Right lobe of liver (tissue), 6 donors: ENCODE measurements at places on chromosomes 2 and 18. TPM values are rescaled to one million over a fixed set of nuclear protein-coding genes. Genes with fewer than 3 reads are reported as not detected.
A peak's percentile ranks its signal among the peaks of the same experiment; 100 is the strongest.

DNA sequence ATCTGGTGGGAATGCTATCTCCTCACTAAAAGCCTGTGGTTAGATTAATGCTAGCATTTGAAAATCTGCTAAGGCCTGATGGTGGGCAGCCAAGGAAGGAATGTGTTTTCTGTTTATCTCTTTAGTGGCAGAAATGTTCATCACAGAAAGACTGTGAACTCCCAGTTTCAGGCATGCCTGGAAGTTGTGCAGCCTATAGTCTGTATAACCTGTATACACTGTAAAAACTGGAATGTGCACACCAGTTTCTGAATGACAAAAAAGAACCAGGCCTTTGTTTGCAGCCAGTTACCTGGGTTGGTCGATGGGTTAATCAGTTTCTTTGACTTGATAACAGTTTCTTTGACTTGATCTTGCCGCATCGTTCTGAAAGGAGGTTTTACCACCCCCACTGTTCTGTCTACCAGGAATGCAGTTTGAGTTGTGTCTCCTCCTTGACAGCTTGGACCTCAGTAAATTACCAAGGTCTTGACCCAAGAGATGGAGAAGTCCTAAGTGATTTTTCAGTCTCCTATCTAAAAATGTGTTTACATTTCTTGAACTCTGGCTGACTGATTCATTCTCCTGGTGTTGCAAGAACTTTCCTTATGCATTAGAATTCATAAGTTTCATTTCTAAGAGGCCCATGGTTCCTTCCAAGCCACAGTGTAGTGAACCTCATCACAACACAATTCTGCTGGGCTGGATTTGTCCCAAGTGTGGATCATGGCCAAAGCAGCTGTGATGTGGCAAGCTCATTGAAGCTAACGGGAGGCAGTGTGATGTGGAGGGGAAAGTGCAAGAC, 62.2 kb downstream of the KIAA2012 start:
- H3K27me3 ChIP-seq = no peaks in the 10 kb centered on the region
- H3K4me3 ChIP-seq = no peak overlapping the region
- no peaks in the 10 kb centered on the region for H3K4me1 ChIP-seq
- no peaks in the 10 kb centered on the region for H3K36me3 ChIP-seq
- no peak overlapping the region for H3K27ac ChIP-seq

DNA sequence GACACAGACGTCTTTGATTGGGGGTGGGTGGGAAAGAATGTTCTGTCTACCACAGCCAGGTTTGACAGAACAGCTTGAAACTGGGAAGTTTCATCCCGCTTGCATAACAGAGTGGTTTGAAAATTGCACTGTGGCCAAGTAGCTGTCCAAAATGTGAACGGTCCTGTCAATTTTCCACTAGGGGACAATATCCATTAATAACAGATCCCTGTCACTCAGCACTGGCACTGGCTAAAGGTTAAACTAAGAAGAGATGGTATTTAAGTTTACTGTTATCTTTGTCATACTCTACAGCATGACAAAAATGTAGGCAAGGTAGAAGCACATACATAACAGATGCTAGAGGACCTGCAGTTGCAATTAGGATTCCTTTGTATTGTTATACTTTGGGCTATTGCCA, 55.6 kb upstream of the ACMSD start:
- peak overlapping the region; percentile 73 for H3K27ac ChIP-seq
- DNase-seq = no peak
- H3K27me3 ChIP-seq = no peaks in the 10 kb centered on the region
- H3K36me3 ChIP-seq = no peaks in the 10 kb centered on the region

DNA sequence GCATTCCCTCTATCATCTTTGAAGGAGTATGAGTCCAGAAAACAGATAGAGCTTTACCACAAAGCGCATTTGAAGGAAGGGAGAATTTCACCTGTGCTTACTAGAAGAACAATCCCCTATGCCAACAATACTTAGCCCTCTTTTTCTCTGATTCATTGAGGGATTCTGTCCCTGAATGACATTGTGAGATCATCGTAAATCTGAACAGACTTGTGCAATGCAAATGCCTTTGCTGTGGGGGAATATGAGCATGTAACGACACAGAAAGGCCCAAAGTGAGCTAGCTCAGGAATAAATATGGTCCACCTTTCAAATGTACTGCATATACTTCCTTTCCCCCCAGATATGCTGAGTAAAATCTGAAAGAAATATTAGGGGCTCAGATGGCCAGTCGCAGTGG, 67.6 kb downstream of the SCN1A start:
- H3K36me3 ChIP-seq = no peaks in the 10 kb centered on the region
- H3K27me3 ChIP-seq = no peaks in the 10 kb centered on the region

DNA sequence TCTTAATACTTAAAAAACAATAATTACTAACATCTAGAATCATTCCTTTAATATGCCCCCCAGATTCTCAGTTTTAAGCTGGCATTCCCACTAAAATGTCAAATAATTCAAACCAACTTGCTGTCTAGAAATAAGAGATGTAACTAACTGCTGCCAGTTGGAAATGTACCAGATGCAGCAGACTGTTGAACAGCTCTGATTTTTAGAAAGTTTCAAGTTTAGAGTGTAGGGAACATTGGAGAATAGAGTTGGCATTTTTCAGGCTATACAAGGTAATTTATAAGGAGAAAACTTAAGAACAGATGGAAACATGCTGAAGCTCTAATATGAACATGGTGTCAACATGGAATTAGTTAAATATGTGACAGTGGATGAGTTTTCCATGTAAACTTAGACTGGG, 101.4 kb downstream of the PTRHD1 start:
- no peak for DNase-seq
- no peaks in the 10 kb centered on the region for H3K27me3 ChIP-seq
- no peaks in the 10 kb centered on the region for H3K36me3 ChIP-seq
- no peak overlapping the region for H3K27ac ChIP-seq
- no peak overlapping the region for H3K4me3 ChIP-seq

GRCh38 chr2:199488772-199489400, 31.1 kb upstream of the SATB2 start:
- H3K4me1 ChIP-seq = no peaks in the 10 kb centered on the region
- no peak overlapping the region for H3K27ac ChIP-seq
- no peaks in the 10 kb centered on the region for H3K27me3 ChIP-seq
- H3K36me3 ChIP-seq = no peaks in the 10 kb centered on the region
- H3K4me3 ChIP-seq = no peak overlapping the region
- peak; percentile 47 for DNase-seq

DNA sequence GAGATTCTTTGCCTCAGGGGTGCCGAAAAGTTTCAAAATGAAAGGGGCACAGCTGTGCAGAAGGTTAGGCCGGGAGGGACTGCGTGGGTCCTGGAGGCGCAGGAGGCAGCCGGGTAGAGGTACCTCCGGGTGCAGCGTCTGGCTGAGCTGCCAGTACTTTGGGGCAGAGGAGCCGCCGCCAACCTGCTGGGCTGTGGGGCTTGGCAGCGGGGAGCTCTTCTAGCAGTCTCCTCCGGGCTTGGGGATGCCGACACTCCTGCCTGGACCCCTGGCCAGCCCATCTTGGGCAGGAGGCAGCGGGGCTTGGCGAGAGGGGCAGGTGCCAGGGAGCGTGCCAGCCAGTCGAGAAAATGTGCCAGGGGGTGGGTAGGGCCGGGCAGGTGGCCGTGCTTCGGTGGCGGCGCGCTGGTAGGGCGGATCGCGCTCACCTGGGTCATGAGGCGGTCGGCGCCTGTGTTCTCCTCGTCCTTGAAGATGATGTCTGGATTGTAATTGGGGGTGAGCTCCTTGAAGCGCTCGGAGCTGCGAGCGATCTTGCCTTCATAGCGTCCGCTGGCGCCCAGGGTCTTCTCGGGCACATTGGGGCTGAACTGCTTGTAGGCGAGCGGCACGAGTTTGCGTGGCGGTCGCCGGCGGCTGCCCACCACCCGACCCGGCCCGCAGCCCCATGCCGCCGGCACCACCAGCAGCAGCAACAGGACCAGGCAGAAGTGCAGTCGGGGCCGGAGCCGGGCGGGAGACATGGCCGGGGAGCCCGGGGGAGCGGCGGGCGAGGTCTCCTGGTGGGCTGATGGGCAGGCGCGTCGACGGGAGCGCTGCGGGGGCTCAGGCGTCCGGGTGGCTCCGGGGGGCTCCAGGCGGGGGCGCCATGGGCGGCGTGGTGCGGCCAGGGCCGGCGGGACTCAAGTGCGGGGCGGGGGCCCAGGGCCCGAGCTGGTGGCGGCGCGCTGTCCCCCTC, 717 bp downstream of the IHH start:
- H3K4me3 ChIP-seq = peak overlapping the region; percentile 46
- DNase-seq = peak; percentile 39
- H3K36me3 ChIP-seq = no peaks in the 10 kb centered on the region
- no peak overlapping the region for H3K27ac ChIP-seq
- H3K27me3 ChIP-seq = no peaks in the 10 kb centered on the region

DNA sequence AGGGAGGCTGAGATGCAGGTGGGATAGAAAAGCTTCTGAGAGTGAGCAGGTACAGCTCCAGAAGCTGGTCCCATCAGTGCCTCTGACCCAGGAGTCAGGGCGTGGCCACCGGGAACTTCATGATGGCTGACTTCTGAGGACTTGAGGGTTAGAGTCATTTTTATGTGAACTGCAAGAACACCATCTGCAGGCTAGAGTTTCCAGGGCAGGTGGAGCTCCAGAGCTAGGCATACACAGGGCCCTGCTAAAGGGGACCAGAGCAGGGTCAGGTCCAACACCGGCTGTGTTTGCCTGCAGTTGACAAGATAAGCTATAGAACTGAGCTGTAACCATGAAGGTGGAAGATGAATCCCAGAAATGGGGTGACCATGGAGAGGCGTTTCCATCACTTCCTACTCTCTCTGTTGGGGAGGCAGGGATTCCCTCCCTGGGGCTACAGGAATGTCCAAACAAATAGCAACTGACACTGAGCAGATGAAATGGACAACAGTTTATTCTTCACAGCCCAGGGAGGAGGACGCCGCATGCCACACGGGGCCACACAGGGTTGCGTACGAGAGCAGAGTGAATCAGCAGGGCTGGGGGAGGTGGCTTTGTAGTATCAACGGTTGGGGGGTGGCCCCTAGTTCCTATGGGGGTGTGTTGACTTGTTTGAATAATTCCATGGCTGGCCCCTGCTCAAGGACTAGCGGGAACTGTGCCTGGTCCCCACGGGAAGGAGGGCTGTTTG, 77.6 kb upstream of the ZNF516 start:
- no peaks in the 10 kb centered on the region for H3K36me3 ChIP-seq
- H3K4me3 ChIP-seq = no peak overlapping the region
- H3K27ac ChIP-seq = no peak overlapping the region
- no peaks in the 10 kb centered on the region for H3K27me3 ChIP-seq
- H3K4me1 ChIP-seq = no peaks in the 10 kb centered on the region

DNA sequence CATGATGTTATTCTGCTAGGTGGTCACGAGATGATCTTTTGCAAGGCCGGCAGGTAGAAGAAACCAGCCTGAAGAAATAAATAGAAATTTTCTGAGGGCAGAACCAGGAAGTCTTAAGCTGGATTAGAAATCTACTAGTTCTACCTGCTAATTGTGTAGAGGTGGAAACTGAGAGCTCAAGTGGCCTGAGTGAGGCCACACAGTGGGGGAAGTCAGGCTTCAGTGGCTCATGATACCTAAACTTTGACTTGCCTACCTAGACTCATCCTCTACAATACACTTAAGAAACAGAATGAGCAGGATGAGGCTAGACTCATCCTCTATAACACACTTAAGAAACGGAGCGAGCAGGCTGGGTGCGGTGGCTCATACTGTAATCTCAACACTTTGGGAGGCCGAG, 134.9 kb upstream of the NDUFV2 start:
- no peak overlapping the region for H3K4me3 ChIP-seq
- no peaks in the 10 kb centered on the region for H3K27me3 ChIP-seq
- DNase-seq = no peak
- H3K27ac ChIP-seq = no peak overlapping the region

DNA sequence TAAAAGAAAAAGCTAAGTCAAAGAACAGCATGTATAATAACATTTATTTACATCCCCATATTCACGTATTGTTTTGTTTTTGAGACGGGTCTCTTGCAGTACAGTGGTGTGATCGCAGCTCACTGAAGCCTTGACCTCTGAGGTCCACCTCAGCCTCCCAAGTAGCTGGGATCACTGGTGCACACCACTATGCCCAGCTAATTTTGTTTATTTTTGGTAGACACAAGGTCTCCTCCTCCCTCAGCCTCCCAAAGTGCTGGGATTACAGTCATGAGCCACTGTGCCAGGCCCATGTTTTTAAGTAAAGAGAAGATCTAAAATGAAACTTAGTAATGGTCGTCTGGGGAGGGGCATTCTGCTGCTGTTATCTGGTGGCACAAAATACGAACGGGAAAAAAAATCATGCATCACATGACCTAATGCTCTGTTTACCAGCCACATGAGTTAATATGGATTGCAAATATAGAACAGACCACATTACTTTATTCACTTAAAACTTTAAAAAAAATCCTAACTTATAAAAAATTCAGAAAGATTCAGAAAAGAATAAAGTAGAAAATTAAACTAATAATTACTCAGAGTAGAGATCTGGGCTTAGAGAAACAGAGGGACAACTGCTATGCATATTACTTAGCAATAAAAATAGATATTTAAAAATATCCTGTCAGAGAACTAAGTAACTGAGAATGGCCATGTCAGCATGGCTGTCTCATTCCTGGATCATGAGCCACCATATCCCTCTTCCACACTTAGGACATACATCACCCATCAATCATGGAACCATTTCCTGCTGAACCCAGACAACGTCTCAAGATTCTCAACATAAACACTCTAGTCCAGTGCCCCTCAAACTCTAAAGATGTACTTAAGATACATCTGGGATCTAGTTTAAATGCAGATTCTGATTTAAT, 7.3 kb downstream of the MMADHC start:
- peaks cover 35% of the 10 kb centered on the region for H3K4me1 ChIP-seq
- no peak overlapping the region for H3K27ac ChIP-seq
- DNase-seq = no peak

GRCh38 chr2:47010176-47010575, 94.6 kb upstream of the MCFD2 start:
- DNase-seq = no peak
- H3K36me3 ChIP-seq = peaks cover 13% of the 10 kb centered on the region

DNA sequence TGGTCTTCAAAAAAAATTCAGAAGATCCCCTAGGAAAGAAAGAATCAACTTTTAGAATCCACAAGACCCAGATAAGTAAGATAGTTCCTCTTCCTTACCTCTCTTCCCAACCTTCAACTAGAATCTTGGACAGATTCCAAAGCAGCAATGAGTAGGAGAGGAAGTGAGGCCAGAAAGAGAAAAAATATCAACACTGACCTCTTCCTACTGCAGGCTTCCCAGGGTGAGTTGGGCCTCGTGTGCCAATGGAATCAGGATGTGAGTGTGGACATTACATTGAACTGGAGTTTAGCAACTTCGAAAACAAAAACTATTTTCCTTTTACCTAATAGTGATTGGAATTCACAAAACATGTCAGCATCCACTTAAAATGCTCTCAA, 102.5 kb upstream of the PIEZO2 start:
- no peak overlapping the region for H3K27ac ChIP-seq
- no peak overlapping the region for H3K4me3 ChIP-seq
- H3K27me3 ChIP-seq = no peaks in the 10 kb centered on the region
- DNase-seq = no peak
- H3K4me1 ChIP-seq = no peaks in the 10 kb centered on the region

The BCS1L gene
- total RNA-seq = 34.1 TPM

The UGT1A3 gene
- total RNA-seq = 23.4 TPM

The EML6 gene
- total RNA-seq = 1.7 TPM

The RRM2 gene
- 10.3 TPM for total RNA-seq

The DNER gene
- total RNA-seq = not detected

The HOXD3 gene
- not detected for total RNA-seq

The MDH1B gene
- 0.24 TPM for total RNA-seq

The HAT1 gene
- total RNA-seq = 13.9 TPM

The AMER3 gene
- not detected for total RNA-seq
